ENCODE measurements at places on chromosomes 3 and 15.

- DNase-seq: no peak
These were observed 14.1 kb upstream of the HRH1 start for GRCh38 chr3:11140030-11140712.

GRCh38 chr3:40200692-40201316, 108.7 kb upstream of the EIF1B start:
- no peak for DNase-seq

DNA sequence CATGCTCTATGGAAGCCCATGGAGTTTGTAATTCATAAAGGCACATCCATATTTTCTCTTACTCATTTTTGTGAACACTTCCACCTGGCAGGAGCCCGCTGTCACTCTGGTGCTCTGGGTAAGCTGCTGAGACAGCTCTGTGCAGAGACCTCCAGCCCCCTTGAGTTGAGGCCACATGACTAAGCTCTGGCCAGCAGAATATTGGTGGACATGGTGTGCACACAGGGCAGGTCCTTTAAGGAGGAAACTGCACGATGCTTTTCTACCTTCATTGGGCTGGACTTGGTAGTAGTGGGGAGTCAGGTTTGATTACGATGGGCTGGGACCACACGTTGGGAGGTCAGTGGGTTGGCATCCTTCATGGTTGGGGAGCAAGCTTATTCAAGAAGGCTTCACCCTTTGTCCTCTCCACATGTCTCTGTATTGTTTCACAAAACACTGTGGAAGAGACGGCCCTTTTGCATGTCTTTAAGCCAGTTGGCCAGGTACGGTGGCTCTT, 29.0 kb downstream of the CCNB2 start:
- no peak for DNase-seq

- DNase-seq: no peak
These were observed 49.2 kb downstream of the CYFIP1 start for GRCh38 chr15:22930782-22931484.

- no peak for DNase-seq
These were observed 84.3 kb downstream of the TTBK2 start for GRCh38 chr15:42836251-42836650.

- DNase-seq: no peak
These were observed 129.7 kb downstream of the ARNT2 start for GRCh38 chr15:80533790-80534333.

- DNase-seq: no peak
These were observed 226.3 kb downstream of the MCTP2 start for GRCh38 chr15:94457661-94458060.

GRCh38 chr3:132352556-132353143, 35.4 kb downstream of the ACP3 start:
- DNase-seq: peak; percentile 67

DNA sequence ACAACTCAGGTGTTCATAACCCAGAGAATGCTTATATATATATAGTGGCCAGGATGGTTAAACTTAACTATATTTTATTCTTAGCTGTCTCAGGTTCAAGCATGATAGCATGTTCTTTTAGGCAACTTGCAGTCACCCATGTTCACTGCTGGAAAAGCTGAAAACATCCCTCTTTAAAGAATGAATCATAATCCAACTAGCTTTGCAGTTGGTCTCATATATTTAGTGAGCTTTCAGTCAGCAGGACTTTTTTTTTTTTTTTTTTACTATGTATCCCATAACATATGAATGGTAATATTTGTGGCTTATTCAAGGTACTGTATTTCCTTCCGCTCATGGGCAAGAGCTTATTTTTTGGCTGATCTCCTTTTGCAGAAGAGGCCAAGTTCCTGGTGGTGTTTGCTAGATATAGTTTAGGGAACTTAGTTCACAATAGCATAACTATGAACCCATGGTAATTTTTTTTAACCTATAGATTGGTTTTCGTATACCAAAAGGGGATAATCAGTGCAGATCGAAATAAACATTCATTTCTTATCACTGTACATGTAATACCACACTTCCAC, 77.6 kb downstream of the CMSS1 start:
- no peak for DNase-seq

DNA sequence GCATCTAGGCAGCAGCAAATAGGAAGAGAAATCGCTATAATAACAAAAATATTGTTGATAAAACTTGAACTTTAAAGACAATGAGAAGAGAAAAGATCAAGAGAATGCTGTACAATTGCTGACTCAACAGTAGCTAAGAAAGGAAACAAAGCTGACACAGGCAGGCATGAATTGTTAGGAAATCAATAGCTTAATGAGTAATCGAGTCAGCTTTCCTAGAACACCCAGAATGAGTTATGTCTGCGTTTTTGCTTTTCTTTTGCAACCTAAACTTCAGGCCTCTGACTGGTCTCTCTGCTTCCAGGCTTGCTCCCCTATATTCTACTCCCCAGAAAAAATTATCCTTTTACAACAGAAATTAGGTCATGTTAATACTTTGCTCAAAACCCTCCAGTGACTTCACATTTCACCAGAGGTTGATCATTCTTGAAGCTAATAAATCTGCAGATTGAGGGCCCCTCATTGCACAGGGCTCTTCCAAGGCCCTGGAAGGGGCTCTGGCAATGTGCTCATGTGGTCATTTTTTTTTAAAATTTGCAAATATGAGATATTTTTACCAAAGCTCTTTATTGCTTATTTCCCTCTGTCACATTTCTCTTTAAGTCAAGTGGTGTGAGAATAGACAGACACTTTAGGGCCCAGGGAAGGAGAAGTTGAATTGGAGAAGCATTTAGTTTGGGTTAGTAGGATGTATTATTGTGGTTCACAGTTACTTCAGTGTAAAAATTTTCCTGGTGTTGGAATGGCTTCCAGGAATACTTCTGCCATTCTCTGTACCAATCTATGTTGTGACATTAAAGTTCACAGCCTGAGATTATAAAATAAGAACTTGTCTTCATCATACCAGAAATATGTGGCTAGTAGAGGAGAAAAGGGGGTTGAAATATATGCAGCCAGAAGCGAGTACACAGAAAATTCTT, 116.3 kb downstream of the TMCO5A start:
- no peak for DNase-seq

DNA sequence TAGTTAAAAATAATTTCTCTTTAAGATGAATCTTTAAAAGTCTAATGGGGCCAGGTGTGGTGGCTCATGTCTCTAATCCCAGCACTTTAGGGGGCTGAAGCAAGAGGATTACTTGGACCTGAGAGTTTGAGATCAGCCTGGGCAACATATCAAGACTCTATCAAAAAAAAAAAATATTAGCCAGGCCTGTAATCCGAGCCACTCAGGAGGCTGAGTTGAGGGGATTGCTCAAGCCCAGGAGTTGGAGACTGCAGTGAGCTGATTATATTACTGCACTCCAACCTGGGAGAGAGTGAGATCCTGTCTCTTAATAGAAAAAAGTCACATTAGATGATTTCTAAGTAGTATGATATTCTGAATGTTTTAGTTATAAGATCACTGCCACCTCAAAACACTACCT, 322.0 kb upstream of the MANF start:
- no peak for DNase-seq

- DNase-seq: no peak
These were observed 103.5 kb downstream of the IMPG2 start for GRCh38 chr3:101216710-101217465.

- DNase-seq: no peak
These were observed 61.8 kb downstream of the PCCB start for GRCh38 chr3:136311968-136312367.

DNA sequence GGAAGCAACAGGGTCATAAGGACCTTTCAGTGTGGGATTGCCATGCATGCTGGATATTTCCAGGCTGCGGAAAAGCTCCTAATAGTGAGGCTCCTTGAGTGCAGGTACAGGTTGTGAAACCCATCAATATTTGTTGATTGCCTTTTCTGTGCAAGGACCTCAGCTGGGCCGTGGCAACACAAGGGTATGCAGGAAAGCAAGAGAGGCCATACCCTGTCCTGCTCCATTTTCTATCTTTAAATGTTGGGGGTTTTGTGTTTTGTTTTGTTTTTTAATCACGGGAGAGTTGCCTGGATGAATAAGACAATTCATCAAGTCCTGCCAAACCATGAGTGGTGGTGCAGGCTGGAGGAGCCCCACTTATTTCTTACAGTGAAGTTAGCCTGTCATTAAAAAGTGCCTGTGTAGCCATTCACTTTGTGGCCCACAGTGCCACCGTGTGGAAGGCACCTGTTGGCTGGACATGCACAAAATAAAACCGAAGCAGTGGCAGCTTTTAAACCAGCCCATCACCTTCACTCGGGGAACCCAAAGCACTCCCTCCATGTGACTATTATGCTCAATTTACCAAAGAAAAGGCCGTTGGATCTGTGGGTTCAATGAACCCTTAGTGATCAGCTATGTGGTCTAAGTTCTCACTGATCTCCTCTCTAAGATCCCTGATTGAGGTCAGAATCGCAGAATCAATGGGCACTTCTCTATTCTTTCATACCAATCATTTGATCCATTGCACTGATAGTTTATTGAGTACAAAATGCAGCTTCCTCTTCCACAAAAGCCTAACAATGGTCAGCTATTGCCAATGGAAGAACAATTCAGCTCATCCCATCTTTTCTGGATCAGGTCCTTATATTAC, 42.2 kb downstream of the CLDN18 start:
- DNase-seq: peak; percentile 43

- DNase-seq: no peak
These were observed 32.7 kb downstream of the SLC12A8 start for GRCh38 chr3:125179884-125180240.

All from HTR-8/SVneo (cell line).